GM12878 (cell line): ENCODE measurements at places on chromosomes 6 and 20. TPM values are rescaled to one million over a fixed set of nuclear protein-coding genes. Genes with fewer than 3 reads are reported as not detected.

The DCDC2 gene
- not detected in 2 replicates for polyA plus RNA-seq

The TGM3 gene
- polyA plus RNA-seq: not detected in 2 replicates

The SMLR1 gene
- polyA plus RNA-seq: not detected in 2 replicates

The C20orf141 gene
- polyA plus RNA-seq: not detected in 2 replicates

DNA sequence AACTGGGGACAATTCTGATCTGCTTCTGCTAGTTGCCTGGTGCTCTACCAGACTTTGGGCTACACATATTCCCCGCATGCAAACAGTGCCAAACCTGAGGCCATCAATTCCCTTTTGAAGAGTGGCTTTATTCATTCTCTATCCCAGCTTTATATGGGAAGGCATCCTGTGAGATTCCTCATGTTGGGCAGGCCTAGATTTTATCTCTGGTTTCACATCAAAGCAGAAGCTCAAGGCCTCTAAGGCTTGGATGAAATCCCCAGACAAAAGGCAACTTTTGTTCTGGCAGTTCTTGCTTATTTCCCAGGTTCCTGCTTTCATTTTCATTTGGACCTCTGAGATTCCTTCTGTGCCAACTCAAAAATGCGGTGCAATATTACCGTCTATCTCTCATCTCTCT is 648.8 kb downstream of the QKI start:
- DNase-seq: no peak
- no peaks in the 10 kb centered on the region for H3K4me1 ChIP-seq
- no peaks in the 10 kb centered on the region for H3K27me3 ChIP-seq
- no peak overlapping the region for H3K4me3 ChIP-seq

- no peak for DNase-seq
- H3K4me3 ChIP-seq: no peak overlapping the region
- no peaks in the 10 kb centered on the region for H3K36me3 ChIP-seq
- H3K27me3 ChIP-seq: no peaks in the 10 kb centered on the region
- H3K27ac ChIP-seq: no peak overlapping the region
These were observed 43.6 kb downstream of the DLL1 start for GRCh38 chr6:170247178-170247701.

- H3K27me3 ChIP-seq: no peaks in the 10 kb centered on the region
- DNase-seq: no peak
- H3K4me3 ChIP-seq: no peak overlapping the region
These were observed 67.9 kb upstream of the BTN3A2 start for GRCh38 chr6:26296857-26297648.

GRCh38 chr20:48329676-48330664 is 497.8 kb downstream of the PREX1 start:
- H3K36me3 ChIP-seq: no peaks in the 10 kb centered on the region
- H3K27ac ChIP-seq: no peak overlapping the region
- H3K4me1 ChIP-seq: no peaks in the 10 kb centered on the region

DNA sequence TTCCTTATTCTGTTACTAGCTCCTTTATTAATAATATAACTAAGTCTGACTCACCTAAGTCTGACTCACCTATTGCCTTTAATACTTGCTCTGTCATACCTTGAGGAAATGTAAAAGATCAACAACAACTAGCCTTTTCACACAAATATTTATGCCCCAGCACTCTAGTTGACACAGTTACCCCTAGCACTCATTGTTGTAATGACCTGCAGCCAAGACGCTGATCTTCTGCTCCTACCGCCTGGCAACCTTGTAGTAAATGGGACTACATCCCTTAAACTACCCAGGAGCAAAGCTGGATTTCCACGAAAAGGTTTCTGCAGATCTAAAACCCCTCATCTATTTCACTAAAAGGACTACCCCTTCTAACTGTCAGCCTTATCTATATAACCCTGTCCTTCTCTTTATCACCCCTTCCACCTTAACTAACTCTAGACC is 90.0 kb downstream of the PLG start:
- peak overlapping the region; percentile 5; the same call in 1 of the 2 replicates for H3K27ac ChIP-seq
- H3K4me3 ChIP-seq: no peak overlapping the region
- no peak for DNase-seq
- no peaks in the 10 kb centered on the region for H3K27me3 ChIP-seq

DNA sequence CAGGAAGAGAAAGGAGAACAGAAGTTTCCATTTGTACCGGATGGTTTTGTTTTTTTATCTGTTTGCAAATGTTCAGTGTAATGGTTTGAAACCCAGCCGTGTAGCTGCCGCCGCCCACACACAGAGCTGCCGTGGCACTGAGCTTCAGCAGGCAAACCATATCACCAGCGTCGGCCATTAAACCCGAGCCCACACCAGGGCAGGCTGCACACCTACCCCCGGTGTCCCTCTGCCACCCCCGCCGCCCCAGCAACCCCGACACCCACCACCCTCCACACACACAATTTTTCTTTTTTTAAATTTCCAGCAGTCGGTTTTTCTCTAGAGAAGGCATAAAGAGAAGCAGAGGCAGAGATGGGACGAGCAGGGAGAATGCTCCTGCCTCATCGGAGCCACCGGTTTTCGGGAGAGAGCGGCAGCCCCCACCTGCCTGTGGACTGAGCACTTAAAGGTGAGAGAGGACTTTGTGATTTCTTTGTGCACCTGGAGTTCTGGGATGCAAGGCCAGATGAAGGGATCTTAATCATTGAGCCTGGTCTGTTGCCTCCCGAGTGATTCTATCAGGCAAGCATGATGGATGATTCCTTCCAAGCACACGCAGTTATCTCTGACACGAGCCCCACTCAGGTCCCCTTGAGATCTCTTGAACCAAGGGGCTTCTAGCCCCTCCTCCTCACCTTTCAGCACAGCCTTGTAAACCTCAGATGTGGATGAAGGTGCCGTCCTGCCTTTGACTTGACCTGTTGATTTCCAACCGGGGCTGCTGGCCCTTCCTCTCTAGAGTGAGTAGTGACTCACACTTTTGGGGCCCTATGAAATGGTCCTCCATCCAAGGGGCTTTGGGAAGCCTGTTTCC is 17.5 kb upstream of the ZNF831 start:
- no peaks in the 10 kb centered on the region; the same call in 1 of the 2 replicates for H3K27me3 ChIP-seq
- H3K27ac ChIP-seq: no peak overlapping the region
- H3K36me3 ChIP-seq: no peaks in the 10 kb centered on the region

DNA sequence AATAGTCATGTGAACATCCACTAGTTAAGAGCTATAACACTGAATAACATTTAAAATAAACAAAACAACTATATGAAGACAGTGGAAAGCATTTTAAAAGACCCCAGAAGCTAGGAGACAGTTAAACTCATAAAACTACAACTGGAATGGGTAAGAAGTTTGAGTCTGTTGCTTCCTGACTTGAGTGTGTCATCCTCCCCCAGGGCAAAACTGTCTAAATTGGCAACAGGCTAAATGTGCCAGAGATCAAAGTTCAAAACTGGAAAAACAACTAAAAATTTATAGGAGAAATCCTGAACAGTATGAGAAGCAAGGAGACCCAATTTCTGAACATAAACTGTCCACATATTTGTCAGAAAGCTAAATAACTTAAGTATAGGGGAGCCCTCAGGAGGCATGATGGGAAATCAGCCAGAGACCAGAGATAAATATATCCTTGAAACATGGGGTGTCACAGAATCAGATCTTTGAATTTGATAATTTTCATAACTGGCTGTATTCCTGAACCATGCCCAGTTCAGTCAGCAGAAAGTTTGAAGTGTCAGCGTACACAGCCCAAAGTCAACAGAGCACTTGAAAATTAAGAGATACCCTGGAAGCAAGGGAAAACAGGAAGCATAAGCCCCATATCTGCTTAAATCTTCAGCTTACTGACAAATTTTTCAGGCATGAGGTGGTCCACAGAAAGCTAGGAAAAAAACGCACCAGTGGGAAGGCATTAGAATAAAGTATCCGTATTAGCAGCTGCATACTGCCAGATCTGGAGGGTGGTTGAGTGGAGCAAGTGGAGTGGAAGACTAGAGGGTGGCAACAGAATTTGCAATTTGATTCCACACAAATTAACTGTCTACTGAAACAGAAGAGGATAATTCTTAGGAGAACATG is 516.1 kb upstream of the MAN1A1 start:
- no peak overlapping the region for H3K4me3 ChIP-seq
- DNase-seq: no peak
- no peaks in the 10 kb centered on the region for H3K27me3 ChIP-seq
- H3K4me1 ChIP-seq: no peaks in the 10 kb centered on the region
- H3K36me3 ChIP-seq: no peaks in the 10 kb centered on the region
- no peak overlapping the region for H3K27ac ChIP-seq

- H3K27ac ChIP-seq: no peak overlapping the region
- H3K4me3 ChIP-seq: no peak overlapping the region
- H3K27me3 ChIP-seq: no peaks in the 10 kb centered on the region
- H3K36me3 ChIP-seq: no peaks in the 10 kb centered on the region
- no peaks in the 10 kb centered on the region for H3K4me1 ChIP-seq
These were observed 156.8 kb downstream of the SLC35B3 start for GRCh38 chr6:8278562-8278961.

- DNase-seq: no peak
- H3K4me1 ChIP-seq: no peaks in the 10 kb centered on the region
- H3K36me3 ChIP-seq: no peaks in the 10 kb centered on the region
- H3K4me3 ChIP-seq: no peak overlapping the region
These were observed 54.3 kb upstream of the SPACA1 start for GRCh38 chr6:87993356-87993755.

DNA sequence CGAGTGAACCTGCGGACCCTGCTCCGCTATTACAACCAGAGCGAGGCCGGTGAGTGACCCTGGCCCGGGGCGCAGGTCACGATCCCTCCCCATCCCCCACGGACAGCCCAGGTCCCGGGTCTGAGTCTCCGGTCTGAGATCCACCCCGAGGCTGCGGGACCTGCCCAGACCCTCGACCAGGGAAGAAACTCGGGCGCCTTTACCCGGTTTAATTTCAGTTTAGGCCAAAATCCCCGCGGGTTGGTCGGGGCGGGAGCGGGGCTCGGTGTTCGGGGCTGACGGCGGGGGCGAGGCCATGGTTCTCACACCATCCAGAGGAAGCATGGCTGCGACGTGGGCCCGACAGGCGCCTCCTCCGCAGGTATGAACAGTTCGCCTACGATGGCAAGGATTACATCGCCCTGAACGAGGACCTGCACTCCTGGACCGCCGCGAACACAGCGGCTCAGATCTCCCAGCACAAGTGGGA is 46.9 kb upstream of the TRIM26 start:
- DNase-seq: no peak
- peak overlapping the region; percentile 71 for H3K27ac ChIP-seq
- H3K4me1 ChIP-seq: peaks cover 3% of the 10 kb centered on the region; the same call in 1 of the 2 replicates
- no peaks in the 10 kb centered on the region for H3K27me3 ChIP-seq
- peaks cover 3% of the 10 kb centered on the region for H3K36me3 ChIP-seq

DNA sequence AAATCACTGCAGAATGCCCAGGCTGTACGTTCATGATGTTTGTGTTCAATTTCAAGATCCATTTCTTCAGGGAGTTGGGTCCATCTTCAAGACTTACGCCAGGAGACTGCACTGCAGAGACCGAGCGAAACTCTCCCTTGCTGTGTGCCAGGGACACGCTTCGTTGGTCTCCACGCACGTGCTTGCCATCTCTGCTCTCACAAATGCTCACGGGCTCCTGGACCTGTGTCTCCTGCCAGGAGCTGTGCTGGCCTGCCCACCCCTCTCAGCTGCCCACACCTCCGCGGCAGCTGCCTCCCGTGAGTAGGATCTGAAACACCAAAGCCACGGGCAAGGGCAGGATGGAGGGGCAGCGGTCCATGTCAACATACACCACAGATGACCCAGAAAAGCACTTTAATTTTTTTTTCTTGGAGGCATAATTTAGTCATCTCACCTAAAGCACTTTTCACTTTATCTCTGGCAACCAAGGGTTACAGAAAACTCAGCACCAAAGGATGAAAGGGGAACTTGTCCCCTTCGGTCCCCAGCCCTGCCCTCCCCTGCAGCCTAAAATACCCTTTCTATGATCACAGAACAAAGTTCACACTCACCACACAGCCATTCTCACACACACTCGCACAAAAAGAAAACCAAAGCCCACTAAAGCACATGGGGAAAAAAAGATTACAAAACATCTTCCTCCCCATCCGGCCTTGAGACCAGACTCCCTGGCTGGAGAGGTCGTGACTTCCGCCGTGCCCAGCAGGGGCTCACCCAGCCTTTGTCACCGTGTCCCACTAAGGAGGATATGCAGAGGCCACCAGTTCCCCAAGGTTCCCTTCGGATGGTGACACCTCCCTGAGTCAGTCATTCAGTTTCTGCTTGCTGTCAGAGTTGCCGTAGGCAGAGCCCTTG is 137.9 kb downstream of the AGPAT4 start:
- no peaks in the 10 kb centered on the region; the same call in 1 of the 2 replicates for H3K36me3 ChIP-seq
- DNase-seq: peak; percentile 4
- peaks cover 13% of the 10 kb centered on the region for H3K4me1 ChIP-seq
- no peak overlapping the region for H3K27ac ChIP-seq

- no peak overlapping the region for H3K4me3 ChIP-seq
- H3K36me3 ChIP-seq: no peaks in the 10 kb centered on the region
- H3K4me1 ChIP-seq: no peaks in the 10 kb centered on the region
- H3K27me3 ChIP-seq: no peaks in the 10 kb centered on the region
- DNase-seq: no peak
These were observed 333.2 kb downstream of the SAMD5 start for GRCh38 chr6:147841547-147842148.

- no peaks in the 10 kb centered on the region for H3K27me3 ChIP-seq
- no peak for DNase-seq
- no peak overlapping the region for H3K27ac ChIP-seq
- H3K4me1 ChIP-seq: no peaks in the 10 kb centered on the region; the same call in 1 of the 2 replicates
These were observed 14.3 kb upstream of the SERINC3 start for GRCh38 chr20:44536175-44536574.

- H3K4me3 ChIP-seq: no peak overlapping the region
- H3K27me3 ChIP-seq: no peaks in the 10 kb centered on the region
- no peak overlapping the region for H3K27ac ChIP-seq
- H3K36me3 ChIP-seq: no peaks in the 10 kb centered on the region
- H3K4me1 ChIP-seq: no peaks in the 10 kb centered on the region
- no peak for DNase-seq
These were observed 130.6 kb upstream of the C6orf118 start for GRCh38 chr6:165439928-165440554.

- H3K27ac ChIP-seq: no peak overlapping the region
- no peaks in the 10 kb centered on the region for H3K27me3 ChIP-seq
- no peaks in the 10 kb centered on the region for H3K4me1 ChIP-seq
- H3K4me3 ChIP-seq: no peak overlapping the region
- DNase-seq: no peak
- no peaks in the 10 kb centered on the region for H3K36me3 ChIP-seq
These were observed 24.7 kb upstream of the MOCS1 start for GRCh38 chr6:39958947-39959346.

GRCh38 chr20:37803438-37804307 is 99.3 kb upstream of the VSTM2L start:
- H3K36me3 ChIP-seq: peaks cover 6% of the 10 kb centered on the region
- peak; percentile 67 for DNase-seq
- no peaks in the 10 kb centered on the region for H3K27me3 ChIP-seq
- peaks cover 37% of the 10 kb centered on the region for H3K4me1 ChIP-seq

DNA sequence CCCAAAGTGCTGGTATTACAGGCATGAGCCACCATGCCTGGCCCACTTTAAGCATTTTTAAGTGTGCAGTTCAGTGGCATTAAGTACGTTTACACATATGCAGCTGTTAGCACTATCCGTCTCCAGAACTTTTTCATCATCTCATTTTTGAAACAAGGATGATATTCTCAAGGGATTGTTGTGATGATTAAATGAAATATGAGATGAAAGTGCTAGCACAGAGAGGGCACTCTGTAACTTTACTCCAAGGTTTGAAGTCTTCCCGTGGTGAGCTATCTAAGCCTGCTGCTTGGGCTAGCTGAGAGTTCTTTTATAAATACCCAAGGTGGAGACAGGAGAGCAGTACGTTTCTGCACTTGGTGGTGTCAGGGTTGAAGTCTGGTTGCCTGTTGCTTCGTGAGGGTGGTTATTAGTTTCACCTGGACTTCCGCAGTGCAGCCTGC is 6.6 kb downstream of the TM9SF4 start:
- no peak for DNase-seq
- H3K27me3 ChIP-seq: no peaks in the 10 kb centered on the region
- no peak overlapping the region for H3K27ac ChIP-seq
- no peaks in the 10 kb centered on the region; the same call in none of the 2 replicates for H3K36me3 ChIP-seq
- H3K4me1 ChIP-seq: peaks cover 14% of the 10 kb centered on the region
- H3K4me3 ChIP-seq: no peak overlapping the region
